GDM1 (cell line): ENCODE measurements at places on chromosomes 12 and 14.

DNA sequence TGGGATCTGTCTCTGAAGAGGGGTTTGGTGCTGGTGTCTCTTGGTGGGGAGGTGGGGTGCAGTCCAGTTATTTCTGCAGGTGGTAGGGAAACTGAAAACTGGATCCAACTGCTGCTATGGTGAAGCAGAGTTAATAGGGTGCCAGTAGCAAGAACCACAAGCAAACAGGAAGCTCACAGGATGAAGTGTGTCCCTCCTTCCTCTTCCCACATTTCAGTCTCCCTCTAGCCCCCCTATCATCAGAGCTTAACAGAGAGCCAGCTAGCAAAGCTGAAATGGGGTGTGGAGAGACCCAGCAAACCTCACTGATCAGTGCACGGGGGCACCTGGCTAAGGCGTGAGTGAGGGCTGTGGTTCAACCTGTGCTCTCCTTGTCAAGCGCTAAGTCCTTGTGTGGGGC, 69.1 kb upstream of the C12orf71 start:
- DNase-seq = peak; percentile 58

GRCh38 chr14:45990252-45990651, 661.3 kb downstream of the RPL10L start:
- no peak for DNase-seq

DNA sequence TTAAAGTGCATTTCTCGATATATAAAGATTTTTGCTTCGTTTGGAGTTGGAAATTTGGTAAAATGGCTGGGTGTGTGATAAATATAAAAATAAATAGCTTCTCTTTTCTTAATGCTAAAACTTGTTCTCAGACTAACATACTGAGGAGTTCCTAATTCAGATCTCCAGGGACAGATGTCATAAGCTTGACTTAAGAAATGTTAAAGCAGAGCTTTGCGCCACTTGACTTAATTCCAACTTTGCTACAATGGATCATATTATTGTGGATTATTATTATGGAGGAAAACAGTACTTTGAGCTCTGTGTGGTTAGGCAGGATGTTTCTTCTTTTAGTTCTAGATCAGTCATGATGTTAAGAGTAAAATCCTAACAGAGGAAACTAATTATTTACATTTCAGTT, 33.8 kb downstream of the GNG2 start:
- DNase-seq = no peak

GRCh38 chr12:16076557-16076956, 165.4 kb downstream of the DERA start:
- no peak for DNase-seq

GRCh38 chr12:101927999-101928398, 50.6 kb downstream of the DRAM1 start:
- no peak for DNase-seq

DNA sequence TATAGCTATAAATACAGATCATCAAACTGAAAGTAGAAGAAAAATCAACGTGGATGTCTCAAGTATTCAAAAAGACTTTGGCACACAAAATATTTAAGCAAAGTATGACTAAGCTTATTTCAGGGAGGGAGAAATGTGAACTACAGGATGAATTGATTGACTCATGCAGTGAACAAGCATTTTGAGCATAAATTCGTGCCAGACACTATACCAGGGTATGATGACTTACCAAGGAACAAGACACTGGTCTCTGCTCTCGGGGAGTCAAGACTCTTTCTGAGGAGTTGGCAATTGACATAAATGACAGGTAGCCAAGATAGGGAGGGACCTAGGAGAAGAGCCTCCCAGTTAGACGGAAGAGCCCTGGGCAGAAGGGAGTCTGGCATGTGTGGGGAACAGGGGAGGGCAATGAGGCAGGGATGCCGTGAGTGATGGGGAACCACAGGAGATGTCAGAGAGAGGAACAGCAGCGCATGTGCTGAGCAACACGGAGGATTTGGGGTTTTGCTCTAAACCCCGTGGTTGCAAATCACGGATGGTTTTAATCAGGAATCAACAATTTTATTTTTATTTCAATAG, 115.2 kb downstream of the TMEM132D start:
- DNase-seq = no peak

DNA sequence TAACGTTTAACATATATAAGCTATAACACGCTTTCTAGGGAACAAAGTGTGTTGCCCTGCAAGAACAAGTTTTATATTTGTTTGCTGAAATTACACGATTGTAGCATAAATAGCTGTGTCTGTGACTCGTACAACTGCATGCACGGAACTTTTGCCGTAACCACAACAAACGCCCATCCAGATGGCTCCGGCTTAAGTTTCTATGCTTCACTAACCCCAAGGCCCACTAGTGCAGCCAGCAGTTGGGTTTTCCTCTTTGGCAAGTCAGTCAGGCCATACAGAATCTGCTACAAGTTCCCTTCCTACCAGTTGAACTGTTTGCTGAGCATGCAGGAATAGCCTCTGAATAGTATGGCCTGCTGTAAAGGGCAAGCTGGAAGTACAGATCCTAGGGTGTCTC, 12.1 kb downstream of the CSRP2 start:
- DNase-seq = peak; percentile 34

- DNase-seq = no peak
These were observed 19.5 kb downstream of the MAPK1IP1L start for GRCh38 chr14:55070981-55071411.

- DNase-seq = no peak
These were observed 251.4 kb downstream of the LRIG3 start for GRCh38 chr12:58668871-58669270.

GRCh38 chr14:34667007-34667406, 37.1 kb upstream of the SNX6 start:
- DNase-seq = no peak

- DNase-seq = peak; percentile 43
These were observed 455.6 kb downstream of the ZFP36L1 start for GRCh38 chr14:68337279-68337678.

DNA sequence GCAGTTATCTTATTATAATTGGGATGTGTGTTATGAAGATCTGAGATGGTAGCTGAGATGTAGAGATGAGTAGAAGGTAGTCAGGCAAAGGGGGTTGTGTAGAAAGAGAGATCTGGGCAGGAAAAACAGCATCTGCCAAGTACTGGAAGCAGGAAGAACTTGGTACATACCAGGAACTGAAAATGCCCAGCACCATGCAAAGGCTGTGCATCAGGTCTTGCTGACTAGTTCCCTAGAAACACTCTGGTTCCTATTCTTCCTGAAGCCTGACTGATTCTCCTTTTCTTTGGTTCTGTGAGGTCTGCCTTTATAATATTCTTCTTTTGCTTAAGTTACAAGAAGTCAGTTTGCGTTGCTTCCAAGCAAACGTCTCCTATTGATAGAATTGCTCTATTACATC, 6.7 kb upstream of the NFATC4 start:
- no peak for DNase-seq

- no peak for DNase-seq
These were observed 92.3 kb downstream of the ERC1 start for GRCh38 chr12:1083151-1083888.

GRCh38 chr12:131457331-131458047, 253.4 kb upstream of the SFSWAP start:
- DNase-seq = no peak

- no peak for DNase-seq
These were observed 47.9 kb downstream of the GALC start for GRCh38 chr14:87944987-87945604.

DNA sequence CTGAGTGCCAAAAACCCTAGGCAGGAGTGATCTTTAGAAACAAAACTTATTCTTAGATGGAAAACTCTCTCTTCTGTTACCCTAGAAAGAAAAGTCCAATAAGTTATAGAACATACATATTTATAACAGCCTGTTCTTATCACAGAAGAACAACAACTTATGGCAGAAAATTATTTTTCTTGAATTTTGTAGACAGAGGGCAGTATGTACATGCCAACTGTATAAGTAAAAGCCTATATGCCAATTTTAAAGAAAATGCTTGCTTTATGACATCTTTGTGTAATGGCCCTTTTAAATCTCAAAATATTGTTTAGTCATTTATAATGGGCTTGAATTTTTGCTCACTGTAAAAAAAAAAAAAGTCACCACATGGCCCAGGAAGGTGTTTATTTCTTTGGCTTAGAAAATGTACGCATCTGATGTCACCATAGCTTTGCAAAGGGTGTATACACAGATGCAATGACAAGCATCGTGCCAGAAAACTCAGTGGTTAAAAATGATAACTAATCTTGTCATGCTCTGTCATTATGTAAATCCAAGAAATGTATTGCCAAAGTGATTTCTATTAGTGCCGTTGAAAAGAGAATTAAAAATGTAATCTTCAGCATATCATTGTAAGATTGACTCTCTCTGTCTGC, 38.3 kb upstream of the GRIP1 start:
- no peak for DNase-seq

GRCh38 chr12:30976206-30976605, 49.7 kb downstream of the TSPAN11 start:
- DNase-seq = no peak

- no peak for DNase-seq
These were observed 310.3 kb downstream of the DPF3 start for GRCh38 chr14:72583316-72584272.

DNA sequence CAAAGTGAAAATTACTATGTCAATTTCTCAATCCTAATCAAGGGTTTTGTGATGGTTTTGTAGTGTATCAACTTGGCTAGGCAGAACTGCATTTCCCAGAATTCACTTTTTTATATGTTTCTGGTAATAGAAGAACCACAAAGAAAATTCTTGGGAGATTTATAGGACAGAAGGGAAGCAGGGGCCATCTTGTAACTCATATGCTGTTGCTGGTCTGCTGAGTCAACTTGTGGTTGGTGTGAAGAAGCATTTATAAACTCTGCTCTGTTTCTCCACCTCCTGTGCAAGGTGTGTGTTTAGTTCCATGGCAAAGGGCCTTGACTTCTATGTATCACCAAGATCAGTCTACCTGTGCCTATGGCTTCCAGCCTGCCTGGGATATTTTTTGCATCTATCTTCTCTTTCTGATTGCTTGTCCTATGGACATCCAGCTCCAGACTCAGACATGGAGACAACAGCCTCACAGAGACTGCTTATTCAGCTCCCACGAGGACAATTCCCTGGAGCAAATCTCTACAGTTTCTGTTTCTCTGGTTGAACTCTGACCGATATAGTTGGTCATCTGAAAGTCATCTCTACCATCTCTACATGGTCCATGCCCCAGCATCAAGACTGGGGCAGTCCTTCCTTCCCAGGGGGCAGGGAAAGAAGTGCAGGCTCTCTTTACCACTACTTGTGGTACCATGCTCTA, 364.3 kb upstream of the DDHD1 start:
- no peak for DNase-seq
